ENCODE measurements at places on chromosomes 1 and 21.

DNA sequence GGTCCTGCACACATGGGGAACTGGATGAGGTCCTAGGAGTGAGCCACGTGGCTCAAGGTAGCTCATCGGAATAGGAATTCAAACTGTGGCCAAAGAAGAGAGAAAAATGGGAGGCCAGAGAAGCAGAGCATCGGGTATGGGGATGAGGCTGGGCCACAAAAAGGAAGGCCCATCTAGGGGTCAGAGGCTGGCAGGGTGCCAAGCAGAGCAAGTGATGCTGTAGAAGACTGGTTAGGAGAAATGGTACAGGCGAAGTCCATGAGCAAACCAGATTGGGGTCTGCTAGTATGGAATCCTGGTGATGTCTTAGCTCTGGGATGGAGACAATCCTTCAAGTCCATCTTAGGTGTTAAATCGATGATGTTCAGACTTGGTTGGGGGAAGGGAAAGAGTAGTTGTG, 68.0 kb downstream of the TEX35 start:
- DNase-seq: no peak

- DNase-seq: peak; percentile 24
Measured at GRCh38 chr1:7042322-7043190, 257.3 kb downstream of the CAMTA1 start.

DNA sequence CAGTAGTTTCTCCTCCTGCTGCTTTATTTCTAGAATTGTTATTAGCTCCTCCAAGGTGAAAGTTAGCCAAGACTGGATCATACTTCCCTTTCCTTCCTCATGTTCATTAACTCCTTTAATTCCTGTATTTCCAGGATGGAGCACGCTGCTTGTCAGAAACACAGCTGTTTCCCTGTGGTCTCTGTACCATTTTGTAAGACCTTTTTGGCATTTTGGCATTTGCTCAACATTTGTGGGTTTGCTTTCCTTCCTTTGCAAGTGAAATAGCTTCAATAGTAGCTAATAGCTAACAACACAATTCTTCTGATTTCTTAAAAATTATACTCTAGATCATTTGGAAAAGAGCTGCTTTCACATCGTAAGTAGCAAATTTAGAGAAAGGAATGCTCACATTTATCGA, 44.3 kb upstream of the HPDL start:
- DNase-seq: no peak

DNA sequence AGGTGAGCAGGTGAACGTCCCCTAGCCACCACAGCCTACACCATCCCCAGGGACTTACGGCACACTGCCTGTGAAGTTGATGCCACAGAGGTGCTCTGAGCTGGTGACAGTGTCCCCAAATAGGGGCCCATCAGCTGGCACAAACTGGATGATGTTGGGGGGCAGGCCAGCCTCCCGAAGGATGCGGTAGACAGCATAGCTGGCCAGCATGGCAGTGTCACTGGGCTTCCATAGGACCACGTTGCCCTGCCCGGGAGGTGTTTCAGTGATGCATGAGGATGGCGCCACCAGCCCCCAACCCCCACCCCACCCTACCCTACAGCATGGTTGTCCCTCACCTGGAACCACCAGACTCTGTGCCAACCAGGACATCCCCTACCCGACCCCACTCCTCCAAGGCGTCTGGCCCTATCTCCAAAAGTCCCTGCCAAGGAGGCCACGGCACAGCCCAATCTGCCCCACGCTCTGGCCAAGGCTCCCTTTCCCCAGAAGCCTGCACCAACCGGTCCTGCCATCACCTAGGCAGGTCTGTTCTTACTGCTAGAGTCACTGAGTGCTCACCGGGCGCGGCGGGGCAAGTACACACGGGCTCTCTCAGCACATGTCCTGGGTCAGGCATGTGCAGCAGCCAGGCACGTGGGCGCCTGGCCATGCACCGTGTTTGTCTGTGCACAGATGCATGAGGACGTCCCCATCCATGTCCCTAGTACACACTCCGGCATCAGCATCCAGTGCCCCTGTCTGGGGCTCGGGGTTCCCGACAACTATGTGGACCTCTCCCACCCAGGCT, 20.5 kb downstream of the ALDH4A1 start:
- no peak for DNase-seq

DNA sequence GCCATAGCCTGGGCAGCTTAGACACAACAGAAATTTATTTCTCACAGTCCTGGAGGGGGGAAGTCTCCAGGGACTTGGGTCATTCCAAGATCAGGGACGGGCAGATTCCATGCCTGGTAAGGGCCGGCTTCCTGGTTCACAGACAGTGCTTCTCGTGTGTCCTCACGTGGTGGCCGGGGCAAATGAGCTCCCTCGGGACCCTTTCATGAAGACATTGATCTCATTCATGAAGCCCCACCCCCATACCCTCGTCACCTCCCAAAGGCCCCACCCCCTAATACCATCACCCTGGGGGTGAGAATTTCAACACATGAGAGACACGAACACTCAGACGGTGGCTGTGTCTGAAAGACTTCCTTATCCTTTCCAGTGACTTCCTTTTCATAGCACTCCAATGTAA, 51.5 kb downstream of the ACOT7 start:
- no peak for DNase-seq

GRCh38 chr1:53807916-53808315, 30.2 kb downstream of the NDC1 start:
- no peak for DNase-seq

DNA sequence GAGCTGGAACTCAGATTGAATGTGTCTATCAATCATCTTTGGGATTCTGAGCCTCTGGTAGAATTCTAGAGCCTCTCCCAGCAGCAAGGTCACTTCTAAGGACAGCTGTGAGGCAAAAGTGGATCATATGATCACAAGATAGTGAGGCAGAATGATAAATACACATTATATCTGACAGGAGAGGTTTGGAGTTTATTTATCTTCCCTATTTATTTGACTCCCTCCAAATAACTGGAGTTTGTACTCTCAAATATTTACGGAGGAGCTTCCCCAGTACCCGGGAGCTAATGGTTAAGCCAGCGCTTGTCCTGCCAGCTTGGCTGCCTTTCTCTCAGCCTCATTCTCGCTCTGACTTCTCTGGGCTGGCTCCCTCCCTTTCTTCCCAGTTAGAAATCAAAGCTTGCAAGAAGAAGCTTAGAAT, 2.3 kb downstream of the HMGCS2 start:
- DNase-seq: no peak

GRCh38 chr1:55860798-55861519, 645.8 kb upstream of the USP24 start:
- no peak for DNase-seq

GRCh38 chr1:112701227-112702066, 5.5 kb downstream of the RHOC start:
- DNase-seq: no peak

DNA sequence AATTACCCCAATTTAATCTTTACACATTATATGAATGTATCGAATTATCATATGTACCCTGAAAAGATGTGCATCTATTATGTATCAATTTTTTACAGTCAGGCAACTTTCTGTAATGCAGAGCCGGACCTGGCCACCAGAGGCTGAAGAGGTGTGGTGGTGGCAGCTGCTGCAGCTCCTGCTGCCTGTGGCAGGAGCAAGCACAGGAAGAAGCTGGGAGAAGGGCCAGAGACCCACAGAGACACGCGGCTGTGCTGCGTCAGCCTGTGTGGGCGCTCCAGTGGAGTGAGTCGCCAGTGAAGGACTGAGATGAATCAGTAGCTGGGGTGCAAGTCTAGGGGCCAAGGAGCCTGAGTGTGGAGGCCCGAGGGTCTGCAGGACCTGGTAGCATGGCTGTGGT, 74.3 kb upstream of the COG2 start:
- peak; percentile 56 for DNase-seq

- no peak for DNase-seq
Measured at GRCh38 chr1:8217011-8217711, 100.8 kb upstream of the SLC45A1 start.

GRCh38 chr1:212805767-212806166, 14.1 kb downstream of the TATDN3 start:
- DNase-seq: no peak

DNA sequence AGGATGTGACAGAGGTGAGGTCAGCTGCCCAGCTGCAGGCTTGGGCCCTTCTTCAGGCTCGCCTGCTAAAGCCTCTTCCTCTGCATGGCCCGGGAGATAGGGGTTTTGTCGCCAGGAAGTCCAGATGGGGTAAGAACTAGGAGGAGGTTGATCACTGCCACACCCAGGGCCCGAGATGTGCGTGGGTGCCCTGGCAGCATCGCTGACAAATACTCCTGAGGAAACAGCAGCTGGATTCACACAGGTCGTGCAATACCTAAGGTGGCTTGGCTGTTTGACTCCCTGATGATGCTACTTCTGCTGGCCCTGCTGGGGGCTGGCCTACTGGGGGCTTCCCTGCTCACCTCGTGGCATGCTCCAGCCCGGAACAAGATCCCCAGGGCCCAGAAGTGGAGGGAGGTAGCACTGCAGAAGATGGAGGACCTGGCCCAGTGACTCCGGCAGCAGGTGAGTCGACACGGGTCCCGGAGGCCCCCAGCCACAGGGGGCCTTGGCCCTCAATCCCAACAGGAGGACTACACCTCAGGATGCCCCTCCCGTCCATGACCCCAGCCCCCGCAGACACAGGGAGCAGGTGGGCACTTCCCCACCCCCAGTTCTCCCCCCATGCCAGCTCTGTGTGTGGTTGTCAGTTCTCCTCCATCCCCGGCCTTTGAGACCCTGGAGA, 29.6 kb downstream of the FAAH start:
- DNase-seq: no peak

DNA sequence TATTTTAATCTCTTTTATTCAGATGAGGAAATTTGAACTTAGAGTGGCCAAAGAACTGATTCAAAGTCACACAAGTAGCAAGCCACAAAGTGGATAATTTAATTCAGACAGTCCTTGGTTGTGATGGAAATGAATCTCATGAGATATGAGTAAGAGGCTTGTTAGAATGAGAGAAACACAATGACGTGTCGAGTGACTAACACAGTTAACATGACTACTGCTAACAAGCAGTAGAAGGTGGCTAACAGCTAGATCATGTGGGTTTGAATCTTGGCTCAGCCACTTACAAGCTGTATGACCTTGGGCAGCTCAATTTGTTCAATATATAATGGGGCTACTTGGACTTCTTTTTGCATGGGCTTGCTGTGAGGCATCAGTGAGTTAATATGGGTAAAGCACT, 104.5 kb upstream of the LMO4 start:
- peak; percentile 97 for DNase-seq

DNA sequence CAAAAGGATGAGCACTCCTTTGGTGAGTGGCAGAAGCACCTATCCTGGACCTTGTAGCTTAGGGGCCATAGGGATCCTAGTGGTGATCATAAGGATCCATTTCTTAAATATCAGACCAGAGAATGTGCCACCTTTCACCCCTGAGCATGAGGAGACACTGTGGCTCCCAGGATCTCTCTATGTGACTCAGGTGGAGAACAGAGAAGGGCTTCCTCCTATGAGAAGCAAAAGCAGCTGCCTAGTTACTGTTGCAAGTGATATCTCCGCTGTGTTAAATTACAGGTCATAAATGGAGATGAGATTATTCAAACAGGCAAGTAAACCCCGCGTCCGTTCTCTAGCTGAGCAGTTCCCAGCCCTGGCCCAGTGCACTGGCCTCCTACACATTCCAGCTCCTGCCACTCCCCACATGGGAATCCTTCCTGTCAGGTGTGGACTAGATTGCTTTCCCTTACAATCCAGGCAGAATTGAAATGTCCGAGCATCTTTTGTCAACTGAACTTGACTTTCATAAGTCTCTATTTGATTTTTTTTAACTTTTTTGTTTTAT, 26.3 kb downstream of the CLEC20A start:
- no peak for DNase-seq

GRCh38 chr1:216123446-216124191, 299.6 kb downstream of the USH2A start:
- DNase-seq: no peak

DNA sequence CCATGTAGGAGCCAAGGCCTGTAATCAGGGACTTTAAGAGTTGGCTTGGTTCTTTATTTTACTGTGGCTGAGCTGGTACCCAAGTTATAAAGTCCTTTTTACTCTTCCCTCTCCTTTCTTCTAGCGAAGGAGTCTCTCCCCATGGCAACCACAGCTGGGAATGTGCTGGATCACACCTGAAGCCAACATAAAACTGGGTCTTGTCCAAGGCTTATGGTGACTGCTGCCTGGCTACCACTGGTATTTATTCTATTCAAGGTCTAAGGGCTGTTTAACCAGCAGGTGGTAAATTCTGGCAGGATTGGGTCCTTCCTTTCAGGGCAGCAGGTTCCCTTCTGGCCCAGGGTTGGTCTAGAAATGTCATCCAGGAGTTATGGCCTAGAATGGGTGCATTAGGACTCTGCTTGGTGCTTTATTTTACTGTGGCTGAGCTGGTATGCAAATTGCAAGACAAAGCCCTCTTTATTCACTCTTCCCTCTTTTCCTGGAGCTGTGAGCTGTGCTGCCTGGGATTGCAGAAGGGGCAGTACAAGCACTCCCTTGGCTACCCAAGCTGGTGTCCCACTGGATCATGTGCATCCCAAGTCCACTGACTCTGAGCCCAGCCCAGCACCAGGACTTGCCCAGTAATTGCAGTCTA, 26.6 kb downstream of the SLC22A15 start:
- no peak for DNase-seq

DNA sequence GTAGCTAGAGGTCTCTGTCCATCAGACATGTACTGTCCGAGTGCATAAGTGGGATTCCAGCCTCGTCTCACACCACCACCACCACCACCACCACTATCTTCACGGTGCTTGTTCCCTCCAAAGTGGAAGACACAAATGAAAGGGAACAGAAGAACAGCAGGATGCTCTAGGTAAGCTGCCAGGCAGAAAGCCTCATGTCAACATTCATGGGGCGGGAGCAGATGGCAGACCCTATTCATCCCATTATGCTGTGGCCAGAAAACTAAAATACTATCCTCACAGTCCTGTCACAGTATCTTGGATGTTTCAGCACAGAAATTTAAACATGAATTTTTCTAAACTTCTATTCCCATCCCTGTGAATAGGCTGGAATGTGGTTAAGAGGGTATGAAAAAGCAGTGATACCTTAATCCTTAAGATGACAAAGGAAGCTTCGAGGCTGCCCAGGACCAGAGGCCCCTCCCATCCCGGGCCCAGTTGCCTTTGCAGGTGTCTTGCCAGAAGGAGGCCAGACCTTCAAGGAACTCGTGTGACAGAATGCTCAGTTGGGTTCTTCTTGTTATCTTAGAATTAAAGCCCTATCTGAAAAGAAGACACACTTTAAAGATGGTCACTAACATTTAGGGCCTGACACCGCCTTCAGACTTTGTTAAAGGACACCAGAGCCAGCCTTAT, 24.7 kb downstream of the APCS start:
- DNase-seq: no peak

DNA sequence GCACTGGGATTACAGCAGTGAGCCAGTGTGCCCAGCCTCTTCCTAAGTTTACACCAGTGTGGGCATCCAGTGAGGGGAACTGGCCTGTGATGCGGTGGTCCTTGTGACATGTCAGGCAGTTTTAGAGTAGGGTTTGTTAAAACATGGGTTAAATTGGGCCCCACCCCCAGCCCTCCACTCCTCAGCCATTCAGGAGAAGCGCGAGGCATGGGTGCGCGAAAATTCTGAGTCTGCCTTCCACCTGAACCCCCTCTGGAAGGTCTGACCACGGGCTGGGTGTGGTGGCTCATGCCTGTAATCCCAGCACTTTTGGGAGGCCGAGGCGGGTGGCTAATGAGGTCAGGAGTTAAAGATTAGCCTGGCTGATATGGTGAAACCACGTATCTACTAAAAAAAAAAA, 51.7 kb downstream of the SKI start:
- no peak for DNase-seq
